ENCODE measurements at places on chromosomes 1 and 21. TPM values are rescaled to one million over a fixed set of nuclear protein-coding genes. Genes with fewer than 3 reads are reported as not detected.

The SH2D5 gene
- 0.25 TPM for total RNA-seq

The ARHGAP29 gene
- total RNA-seq: 63.2 TPM

The PRDM16 gene
- 0.19 TPM for total RNA-seq

DNA sequence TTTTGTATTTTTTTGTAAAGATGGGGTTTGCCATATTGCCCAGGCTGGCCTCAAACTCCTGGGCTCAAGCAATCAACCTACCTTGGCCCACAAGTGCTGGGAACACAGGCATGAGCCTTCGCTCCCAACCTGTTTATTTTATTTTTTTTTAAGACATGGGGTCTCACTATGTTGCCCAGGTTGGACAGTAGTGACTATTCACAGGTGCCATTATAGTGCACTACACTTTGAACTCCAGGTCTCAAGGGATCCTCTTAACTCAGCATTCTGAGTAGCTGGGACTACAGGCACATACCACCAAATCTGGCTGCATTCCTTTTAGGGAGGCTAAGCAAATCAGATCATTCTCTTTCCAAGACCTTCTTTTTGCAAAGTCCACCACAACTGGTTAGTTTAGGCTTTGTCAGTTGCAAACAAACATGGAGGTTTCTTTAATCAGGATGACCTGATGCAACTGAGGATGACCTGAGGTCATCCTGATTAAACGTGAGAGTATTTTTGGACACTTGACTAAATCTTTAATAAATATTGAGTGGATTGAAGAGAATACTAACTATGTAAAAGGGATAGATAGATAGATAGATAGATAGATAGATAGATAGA lies 30.0 kb upstream of the RALGPS2 start:
- DNase-seq: no peak

The B3GALT2 gene
- total RNA-seq: 0.36 TPM

GRCh38 chr1:95309031-95309471 lies 75.0 kb downstream of the RWDD3 start:
- no peak for DNase-seq

DNA sequence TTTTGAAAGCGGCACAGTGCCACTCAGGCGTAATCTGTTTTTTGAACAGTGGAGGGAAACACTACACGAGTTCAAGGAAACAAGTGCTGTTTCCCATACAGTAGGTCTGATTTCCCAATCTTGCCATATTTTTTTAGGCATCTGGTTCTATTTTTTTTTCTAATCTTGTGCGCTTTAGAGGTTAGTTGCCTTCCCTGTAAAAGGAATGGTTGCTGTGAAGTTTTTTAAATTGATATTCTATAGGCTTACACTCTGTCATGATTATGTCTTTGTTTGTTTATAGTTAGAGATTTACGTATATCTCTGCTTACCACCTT lies 1.2 kb downstream of the NASP start:
- DNase-seq: no peak

The TSPEAR gene
- not detected for total RNA-seq

DNA sequence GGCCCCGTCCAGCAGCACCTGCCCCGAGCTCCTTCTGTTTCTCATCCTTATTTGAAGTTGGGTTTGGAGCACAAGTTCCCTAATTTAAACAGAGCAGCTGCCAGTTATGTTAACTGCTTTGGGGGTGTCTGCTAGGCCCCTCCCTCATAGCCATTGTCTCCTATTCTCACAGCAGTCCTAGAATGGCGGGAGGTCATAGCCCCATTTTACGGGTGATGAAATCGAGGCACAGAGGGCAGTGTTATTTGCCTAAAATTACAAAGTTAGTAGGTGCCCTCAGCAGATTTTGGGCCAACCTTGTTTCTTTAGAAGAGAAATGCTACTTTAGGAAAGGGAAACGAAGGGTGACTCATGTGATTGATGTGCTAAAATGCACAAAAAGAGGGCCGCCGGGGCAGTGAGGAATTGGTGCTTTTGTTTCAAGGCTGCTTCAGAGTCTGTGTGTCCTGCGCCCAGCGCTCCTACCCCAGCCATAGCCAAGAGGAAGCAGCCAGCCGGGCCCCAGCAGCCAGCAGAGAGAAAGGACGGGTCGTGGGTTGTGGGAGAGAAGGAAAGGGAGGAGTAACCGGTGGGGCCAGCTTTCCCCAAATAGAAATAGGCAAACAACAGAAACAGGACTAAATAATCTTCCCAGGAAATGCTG lies 13.0 kb downstream of the VANGL1 start:
- no peak for DNase-seq

The CD5L gene
- not detected for total RNA-seq

- DNase-seq: no peak
Observed at GRCh38 chr1:189868021-189868420, 609.6 kb downstream of the BRINP3 start.

- DNase-seq: no peak
Observed at GRCh38 chr1:227765261-227766014, 30.2 kb downstream of the SNAP47 start.

DNA sequence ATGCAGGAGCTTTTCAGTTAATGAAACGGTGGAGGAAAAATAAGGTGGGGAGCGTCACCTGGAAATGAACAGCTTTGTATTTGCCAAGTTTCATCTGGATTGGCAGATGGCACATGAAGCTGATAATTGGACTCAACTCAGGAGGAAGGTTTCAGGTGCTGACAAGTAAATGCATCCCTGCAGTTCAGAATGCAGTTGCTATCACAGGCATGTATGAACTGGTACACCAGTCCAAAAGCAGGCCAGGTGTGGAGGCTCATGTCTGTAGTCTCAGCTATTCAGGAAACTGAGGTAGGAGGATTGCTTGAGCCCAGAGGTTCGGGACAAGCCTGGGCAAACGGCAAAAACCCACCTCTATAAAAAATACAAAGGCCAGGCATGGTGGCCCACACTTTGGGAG lies 15.5 kb downstream of the DEGS1 start:
- DNase-seq: no peak

GRCh38 chr1:172480431-172480830 lies 36.6 kb upstream of the PIGC start:
- DNase-seq: no peak

DNA sequence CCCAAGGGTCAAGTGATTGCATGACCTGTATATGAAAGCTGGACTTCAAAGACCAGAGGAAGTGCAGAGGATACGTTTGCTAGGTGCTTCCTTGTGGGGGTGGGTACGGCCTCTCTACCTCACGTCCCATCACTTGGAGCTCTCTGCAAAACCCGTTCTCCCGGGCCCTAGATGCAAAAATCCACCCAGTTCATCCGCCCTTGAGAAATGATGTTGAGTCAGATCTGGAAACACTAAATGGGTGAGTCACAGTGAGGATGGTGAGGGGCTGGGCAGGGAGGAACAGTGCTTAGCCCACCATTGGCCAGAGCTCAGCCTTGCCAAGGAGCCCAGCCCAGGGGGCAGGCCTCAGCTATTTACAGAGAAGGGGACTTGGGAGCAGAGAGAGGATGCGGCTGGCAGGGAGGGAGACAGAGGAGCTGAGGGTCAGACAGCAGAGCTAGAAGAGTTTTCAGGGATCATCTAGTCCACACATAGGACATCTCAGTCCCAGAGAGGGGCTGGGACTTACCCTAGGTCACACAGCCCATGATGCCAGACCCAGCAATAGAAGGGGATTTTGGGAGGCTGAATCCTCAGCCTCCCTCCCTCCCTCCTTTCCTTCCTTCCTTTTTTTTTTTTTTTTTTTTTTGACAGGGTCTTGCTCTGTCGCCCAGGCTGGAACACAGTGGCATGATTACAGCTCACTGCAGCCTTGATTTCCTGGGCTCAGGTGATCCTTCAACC lies 14.6 kb downstream of the ARHGEF10L start:
- DNase-seq: no peak

DNA sequence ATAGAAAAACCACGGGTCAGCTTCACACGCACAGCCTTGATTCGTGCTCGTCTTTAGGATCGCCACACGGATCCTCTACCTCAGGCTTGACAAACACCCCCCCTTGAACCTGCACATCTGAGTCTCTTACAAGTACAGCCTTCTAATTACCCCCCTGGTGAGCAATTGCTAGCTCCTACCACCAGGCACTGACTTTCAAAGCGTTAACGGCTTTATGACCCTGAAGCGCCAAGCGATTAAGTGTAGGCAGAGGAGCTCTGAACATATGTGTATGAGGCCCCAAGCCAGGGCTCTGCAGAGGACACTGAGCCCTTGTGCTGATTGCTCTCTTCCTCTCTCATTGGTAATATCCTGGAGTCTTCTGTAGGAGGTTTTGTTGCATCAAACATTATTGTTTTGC lies 55.7 kb upstream of the EPHA8 start:
- no peak for DNase-seq

- DNase-seq: no peak
Observed at GRCh38 chr21:45595574-45596295, 47.8 kb upstream of the PCBP3 start.

DNA sequence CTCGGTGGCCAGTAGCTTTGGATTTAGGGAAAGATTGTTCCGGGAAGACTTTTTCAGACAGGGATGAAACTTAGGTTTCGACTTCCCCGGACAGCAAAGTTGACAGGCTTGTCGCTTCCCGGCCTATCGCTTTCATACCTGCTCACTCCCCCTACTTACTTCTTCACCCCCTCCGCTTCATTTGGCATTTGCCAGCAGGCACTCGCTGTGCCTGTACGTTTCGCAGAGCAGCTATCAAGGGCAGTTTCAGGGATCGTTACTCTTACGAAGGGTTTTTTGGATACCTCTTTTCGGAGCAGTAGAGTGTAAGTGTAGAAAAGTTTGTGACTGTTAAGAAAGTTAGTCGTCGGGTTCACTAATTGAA lies 393 bp downstream of the BLZF1 start:
- no peak for DNase-seq

GRCh38 chr1:76281306-76281705 lies 206.8 kb downstream of the ST6GALNAC3 start:
- no peak for DNase-seq

DNA sequence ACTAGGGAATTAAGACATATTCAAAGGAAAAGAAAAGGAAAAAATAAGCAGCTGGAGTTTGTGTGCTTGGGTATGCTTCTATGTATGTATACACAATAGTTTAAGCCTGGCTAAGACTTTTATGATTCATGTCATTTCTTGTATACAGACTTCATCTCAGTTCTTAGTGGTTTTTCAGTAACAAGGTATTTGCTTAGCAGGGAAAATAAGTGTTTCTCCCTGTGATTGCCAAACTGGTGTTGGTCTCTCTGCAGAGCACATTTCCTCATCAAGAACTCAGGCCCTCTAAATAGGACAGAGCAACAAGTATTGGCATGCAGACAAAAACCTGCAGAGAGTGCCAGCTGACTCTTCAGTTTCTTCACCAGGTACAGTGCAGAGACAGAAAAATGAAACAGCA lies 484.4 kb upstream of the ZRANB2 start:
- no peak for DNase-seq

The ZC3H12A gene
- total RNA-seq: 9.9 TPM

GRCh38 chr1:186188004-186188539 lies 187.0 kb downstream of the TPR start:
- no peak for DNase-seq

The KIF14 gene
- total RNA-seq: 1.1 TPM

GRCh38 chr1:180945551-180945950 lies 32.9 kb downstream of the KIAA1614 start:
- no peak for DNase-seq

DNA sequence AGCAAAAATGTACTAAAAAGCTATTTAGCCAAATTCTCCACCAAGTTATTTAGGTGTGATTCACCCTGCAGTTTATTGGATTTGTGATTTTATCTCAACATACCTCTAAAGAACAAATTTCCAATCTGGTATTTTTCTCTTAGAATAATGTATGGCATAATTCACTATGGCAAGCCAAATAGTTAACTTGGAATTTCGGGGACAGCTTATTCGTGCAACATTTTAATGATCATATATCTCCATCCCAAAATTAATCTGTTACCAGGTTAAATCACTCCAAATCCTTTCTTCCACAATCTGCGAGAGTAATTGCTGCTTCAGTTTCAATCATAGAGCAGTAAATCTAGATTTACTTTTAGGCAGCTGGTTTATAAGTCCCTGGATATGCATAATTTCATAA lies 53.4 kb downstream of the ERICH3 start:
- DNase-seq: no peak

The FUBP1 gene
- 70.2 TPM for total RNA-seq

The HSPB7 gene
- 144 TPM for total RNA-seq

- no peak for DNase-seq
Observed at GRCh38 chr1:167418391-167418790, 99.9 kb downstream of the CD247 start.

The KCNJ10 gene
- total RNA-seq: not detected

The CHI3L2 gene
- 3.9 TPM for total RNA-seq

- DNase-seq: no peak
Observed at GRCh38 chr1:212902054-212902453, 44.0 kb downstream of the FLVCR1 start.

GRCh38 chr1:171397851-171398469 lies 84.0 kb downstream of the FMO4 start:
- DNase-seq: no peak

GRCh38 chr1:35569936-35570335 lies 3.2 kb upstream of the TFAP2E start:
- DNase-seq: no peak

GRCh38 chr1:7140251-7140650 lies 355.0 kb downstream of the CAMTA1 start:
- no peak for DNase-seq

The SEMA6C gene
- total RNA-seq: 25.5 TPM
